NCI-H187 treated with DMSO at 0.1 percent for 48 hours (cell line): ENCODE measurements at places on chromosomes 12 and 14.

DNA sequence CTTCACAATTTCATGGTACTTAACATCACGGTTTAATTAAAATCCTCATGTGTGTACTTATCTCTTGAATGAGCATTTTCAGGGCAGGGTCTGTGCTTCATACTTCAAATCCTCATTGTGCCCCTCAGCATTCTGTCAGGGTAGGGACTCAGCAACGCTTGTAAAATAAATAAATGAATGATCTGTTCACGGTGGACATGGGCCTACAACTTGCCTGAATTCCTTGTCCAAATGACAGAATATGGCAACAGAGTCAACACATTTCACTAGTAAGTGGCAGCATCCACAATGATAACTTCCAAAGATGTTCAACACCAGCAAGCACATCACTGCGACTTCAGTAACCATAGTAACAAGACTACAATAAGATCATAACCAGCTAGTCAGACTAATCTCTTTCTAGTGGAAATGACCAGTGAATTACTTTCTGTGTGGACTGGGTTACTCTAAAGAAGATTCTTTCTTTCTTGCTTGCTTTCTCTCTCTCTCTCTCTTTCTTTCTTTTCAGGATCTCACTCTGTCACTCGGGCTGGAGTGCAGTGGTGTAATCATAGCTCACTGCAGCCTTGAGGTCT is 14.5 kb upstream of the GNPTAB start:
- DNase-seq: no peak

DNA sequence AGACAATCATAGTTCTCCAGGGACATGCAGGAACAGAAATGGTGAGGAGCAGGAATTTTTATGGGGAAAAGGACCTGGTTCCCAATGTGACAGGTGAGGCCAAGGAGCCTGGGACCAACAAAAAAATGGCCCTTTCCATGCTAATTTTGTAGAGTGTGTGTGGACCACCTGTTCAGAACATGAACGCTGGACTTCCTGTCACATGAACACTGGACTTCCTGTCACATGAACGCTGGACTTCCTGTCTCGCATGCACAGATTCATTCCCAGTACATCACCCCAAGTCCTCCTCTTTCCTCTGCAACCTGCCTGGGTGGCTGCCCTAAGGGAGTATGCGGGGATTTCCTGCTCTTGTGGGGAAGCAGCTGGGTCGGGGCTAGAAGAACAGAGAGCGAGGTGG is 10.1 kb downstream of the FGF6 start:
- DNase-seq: no peak

GRCh38 chr14:100910888-100911664 is 7.6 kb upstream of the RTL1 start:
- DNase-seq: no peak

GRCh38 chr12:124841558-124841945 is 22.1 kb downstream of the SCARB1 start:
- no peak for DNase-seq

DNA sequence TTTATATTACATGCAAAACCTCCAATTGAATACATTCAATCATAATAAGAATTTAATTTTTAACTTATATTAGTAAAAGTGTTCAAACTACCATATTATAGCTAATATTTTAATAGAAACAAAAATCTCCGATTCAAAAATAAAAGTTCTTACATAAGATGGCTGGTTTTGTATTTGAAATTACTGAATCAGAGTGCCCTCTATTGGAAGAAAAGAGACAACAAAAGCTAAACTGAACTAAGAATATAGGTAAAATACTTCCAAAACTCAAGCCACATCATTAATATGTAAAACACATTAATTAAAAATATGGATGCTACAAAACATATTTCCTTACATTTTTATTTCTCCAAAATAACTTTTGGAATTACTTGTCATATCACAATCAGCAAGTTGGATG is 120.3 kb downstream of the GARIN6 start:
- no peak for DNase-seq

DNA sequence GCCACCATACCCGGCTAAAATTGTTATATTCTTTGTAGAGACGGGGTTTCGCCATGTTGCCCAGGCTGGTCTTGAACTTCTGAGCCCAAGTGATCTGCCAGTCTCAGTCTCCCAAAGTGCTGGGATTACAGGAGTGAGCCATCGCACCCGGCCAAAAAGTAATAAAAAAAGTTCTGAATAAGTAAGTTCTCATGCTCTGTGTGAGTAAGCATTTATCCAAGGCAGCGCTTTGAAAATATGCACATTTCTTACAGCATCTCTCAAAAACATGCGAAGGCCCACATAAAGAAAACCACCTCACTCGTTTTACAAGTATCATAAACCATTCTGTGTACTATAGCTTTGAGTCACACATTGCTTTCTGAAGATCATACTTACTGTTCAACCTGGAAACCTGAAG is 8.6 kb downstream of the GIT2 start:
- DNase-seq: no peak

- peak; percentile 89 for DNase-seq
Observed at GRCh38 chr12:102879144-102879763, 37.8 kb downstream of the PAH start.
